Stimulated activated CD8-positive, alpha-beta memory T cell treated with anti-CD3 and anti-CD28 coated beads, Interleukin-12 subunit alpha, Interleukin-12 subunit beta, amount 100 ng/mL, for 4 hours (primary cell): ENCODE measurements at places on chromosomes 2 and 18.

DNA sequence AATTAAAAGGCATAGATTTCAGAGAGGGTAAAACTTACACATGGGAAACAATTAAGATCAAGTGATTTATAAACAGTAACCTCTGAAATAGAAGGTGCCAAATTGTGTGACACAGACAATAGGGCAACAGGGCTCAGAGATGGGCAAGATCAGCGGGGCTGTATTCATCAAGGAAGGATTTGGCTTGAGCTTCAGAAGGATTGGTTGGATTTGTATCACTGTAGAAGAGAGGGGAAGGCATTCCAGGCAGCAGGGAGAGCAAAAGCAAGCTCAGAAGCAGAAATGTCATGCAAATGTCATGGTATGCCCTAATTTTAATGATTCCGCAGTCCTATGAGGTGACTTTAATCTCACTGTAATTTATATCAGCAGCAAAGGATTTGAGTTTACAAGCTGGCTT, 415.0 kb upstream of the NRP2 start:
- no peak for DNase-seq

DNA sequence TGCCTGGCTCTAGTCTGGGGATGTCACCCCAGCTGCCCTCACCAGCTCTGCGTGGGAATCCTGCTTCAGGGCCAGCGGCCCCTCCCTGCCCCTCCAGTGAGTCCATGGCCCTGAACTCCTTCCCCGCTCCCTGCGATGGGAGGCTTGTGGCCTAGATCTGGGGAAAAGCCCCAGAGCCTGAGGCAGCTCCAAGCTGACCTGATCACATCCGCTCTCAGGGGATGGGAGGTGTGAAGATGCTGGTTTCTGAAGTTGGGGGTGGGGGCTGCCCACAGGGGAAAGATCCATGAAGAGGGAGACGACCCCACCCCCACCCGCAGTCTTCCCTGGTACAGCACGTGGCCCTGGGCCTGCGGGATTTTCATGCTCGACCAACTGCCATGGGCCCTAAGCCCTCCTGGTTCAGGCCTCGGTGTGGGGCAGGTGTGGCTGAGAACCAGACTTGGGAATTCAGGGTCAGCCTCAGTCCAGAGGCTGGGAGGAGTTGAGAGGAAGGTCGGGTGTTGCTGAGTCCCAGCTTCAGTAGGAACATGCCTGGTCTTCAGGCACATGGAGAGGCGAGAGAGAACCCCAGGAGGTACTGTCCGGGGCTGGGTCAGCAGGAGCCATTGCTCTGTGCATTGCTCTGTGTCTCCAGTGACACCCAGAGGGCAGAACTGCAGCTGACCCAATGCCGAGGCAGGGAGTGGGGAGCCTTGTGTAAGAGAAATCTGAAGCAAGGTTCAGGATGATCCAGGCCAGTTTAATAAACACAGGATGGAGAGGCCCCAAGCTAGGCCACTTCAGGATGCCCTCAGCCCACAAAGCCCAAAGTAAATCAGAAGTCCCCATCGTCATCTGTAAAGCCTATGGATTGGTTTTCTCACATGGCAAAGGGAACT, 115.1 kb downstream of the CAPN13 start:
- DNase-seq = no peak

DNA sequence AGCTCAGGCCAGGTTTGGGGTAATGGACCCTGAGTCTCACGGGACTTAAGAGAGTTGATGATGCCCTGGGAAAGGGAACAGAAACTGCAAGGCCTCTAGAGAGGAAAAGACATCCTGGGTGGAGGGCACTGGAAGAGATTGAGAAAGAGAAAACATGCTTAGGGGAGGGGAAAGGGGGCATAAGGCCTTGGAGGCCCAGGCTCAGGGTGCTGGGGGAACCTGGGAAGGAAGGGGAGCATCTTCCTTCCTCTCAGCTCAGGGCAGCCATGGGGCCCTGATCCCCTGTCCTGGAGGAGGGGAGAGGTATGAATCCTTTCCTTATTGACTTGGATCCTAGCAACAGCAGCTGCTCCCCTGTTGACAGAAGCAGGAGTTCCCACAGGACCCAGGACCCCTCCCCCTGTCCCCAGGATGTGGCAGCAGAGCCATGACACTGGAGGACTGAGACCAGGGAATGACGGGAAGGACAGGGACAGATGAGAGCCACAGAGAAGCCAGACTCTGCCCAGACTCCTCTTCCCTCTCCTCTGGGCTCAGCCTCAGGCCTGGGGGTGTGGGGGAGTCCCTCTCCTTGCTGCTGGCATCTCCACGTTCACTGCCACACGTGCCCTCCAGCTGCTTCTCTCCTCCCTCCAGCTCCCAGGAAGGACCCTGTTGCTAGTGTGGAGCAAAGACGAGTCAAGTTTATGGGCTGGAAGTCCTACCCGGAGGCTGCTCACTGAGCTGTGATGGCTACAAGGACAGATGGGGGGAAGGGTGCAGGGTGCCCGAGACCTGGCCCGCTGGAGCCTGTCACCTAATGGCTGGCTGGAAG, 815 bp downstream of the GPBAR1 start:
- DNase-seq = no peak

DNA sequence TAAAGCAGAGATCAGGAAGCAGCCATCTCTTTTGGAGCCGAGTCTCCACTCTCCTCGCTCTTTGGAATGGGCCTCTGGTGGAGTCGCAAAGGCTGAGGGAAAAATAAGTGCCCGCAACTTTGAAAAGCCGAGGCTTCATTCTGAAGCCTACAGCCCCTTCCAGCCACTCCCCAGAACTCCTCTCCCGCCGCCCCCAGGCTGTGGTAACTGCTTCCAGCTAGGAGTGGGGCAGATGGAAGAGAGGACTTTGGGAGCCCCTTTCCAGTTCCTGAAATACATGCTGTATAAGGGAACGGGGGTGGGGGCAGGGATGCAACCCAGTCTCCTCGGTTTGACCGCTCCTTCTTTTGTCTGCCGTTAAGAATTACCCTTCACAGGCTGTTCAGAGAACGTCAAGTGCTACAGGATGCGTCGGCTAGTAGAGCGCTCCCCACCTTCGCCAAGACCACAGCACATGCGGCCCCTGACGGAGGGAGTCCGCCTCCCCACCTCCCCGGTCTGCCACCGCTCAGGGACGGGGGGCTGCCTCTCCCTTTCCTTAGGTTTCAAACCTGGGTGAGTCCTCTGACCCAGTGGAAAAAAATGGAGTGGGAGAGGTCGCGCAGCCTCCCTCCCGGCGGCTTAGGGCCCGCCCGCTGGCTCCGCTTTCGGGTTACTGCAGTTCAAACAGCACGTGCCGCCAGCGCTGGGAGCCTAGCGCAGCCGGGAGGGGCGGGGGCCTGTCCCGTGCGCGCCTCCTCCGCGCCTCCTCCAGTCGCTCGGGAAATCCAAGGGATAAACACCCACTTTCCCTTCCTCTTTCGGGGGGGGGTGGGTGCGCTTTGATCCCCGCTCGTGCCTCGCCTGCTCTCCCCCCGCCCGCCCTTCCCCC, 4.9 kb downstream of the CYP26B1 start:
- no peak for DNase-seq

GRCh38 chr2:99027856-99028255, 91.8 kb upstream of the CRACDL start:
- DNase-seq = no peak

DNA sequence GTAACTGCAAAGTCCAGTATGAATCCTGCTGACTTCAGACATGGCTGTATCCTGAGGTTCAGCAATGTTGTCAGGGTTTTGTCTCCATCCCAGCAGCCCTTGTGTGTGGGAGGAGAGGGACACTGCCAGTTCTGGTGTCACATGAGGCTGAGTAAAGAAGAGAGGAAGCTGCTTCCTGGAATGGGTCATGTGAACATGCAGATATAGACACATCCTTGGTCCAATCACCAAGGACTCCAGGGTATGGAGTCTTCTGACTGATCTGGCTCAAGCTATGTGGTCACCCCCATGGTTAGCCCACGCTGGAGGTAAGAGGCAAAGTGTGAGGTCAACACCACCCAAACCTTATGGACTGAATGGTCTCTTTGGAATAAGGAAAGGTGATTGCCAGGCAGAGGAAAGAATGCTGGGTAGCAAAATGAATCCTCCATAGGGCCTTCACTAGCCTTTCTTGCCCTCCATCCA, 134.4 kb upstream of the SLC1A4 start:
- DNase-seq = no peak

DNA sequence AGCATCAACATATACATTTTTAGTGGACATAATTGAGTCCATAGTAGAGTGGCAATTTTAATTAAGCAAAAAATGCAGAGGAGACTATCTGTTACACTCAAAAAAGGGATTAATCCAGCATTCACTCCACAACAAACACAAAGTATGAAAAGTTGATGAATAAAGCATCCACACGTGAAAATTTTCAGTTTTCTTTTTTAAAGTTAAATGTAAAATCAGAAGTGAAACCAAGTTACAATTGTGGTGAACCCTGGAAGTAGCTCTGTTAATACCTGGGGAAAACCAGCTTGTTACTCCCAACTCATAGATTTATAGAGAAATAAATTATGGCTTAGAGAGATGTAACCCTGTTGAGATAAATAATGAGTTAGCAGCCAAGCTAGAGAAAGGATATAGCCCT, 807.8 kb downstream of the TRIB2 start:
- no peak for DNase-seq

DNA sequence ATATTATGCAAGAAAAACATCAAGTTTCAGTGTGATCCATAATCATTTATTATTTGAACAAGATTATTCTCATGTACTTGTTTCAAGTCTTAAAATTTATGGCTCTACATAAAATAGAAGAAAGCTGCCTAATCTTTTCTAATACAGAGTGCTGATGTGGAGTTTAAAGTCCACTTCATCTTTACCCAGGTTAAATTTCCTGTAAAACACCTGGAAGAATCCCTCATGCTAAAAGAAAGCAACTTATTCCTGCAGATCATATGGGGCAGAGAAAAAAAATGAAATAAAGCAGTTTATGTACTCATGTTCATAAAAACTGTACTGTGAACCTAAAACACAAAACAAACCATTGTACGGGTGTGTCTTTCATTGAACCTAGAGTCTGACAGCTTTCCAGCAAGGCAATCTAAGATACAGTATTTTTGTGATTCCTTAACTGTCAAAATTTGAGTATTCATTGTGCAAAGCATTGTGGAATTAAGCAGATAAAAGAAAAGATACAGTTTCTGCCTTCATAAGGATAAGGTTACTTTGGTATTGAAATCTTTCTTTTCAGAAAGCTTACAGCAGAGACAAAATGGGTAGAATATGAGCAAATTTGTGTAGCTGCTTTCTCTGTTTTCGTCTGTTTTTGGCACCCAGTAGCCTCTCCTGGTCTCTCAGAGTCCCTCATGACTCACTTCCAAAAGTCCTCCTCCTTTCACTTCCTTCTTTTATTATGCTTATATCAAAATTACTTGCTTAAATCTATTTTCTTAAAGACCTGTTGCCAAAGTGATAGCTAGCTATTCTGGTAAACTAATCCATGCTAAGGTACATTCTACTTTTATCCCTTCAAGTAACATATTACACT, 26.9 kb upstream of the GLS start:
- DNase-seq = no peak

GRCh38 chr2:188294352-188294926, 2.8 kb downstream of the GULP1 start:
- no peak for DNase-seq

DNA sequence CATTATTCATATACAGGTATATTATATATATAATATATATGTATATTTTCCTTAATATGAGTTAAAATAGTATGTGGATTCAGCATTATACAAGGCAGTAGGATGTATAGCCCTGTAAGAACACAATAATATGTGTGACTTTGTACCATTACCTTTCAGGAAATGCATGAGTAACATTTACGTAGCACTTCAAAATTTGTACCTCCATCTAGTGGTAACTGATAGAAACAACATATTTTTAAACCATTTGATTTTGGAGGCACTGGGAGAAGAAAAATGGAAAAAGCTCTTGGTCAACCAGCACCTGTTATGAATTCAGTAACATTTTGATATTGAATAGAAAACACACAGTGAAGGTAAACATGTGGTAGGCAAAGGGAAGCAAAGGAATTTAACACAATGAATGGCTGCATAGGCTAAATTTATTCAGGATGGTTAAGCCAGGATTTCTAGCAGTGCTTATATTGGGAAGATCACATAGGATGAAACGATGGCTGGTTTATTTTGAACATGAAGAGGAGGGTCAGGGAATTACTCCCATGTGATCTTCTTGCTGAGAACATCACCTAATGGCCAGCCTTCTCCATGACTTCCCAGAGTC, 565.5 kb downstream of the CCDC85A start:
- no peak for DNase-seq

GRCh38 chr18:35716169-35716831, 134.8 kb downstream of the GALNT1 start:
- no peak for DNase-seq

GRCh38 chr2:120289221-120289906, 36.7 kb downstream of the RALB start:
- DNase-seq = no peak

DNA sequence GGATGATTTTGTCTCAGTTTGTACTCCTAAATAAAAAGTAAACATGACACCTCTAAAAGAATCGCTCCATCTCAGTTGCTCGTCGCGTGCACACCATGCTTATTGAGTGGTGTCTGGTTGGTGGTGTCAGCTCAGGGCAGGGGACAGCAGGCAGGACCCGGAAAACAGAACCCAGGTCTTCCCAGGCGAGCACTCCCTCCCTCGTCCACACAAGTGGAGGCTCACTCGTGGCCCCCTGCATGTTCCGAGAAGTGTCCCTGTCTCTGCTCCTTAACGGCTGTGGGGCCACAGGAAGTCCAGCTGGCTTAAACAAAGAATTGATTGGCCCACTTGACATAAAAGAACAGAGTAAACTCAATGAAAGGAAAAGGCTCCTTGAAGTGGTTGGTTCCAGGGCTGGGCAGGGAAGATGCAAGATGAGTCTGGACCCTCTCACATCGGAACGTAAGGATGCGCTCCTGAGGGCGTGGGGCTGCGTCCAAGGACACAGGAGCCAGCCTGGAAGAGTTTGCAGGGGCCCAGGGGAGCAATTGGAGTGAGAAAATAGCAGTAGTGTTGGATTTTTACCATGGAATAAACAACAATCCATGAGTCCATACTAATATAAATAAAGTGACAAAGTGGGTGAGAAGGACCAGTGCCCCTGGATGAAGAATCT, 13.1 kb upstream of the CNDP1 start:
- DNase-seq = no peak

GRCh38 chr18:11861583-11862288, 10.5 kb downstream of the CHMP1B start:
- DNase-seq = no peak

- DNase-seq = no peak
These were observed 27.0 kb downstream of the ENOSF1 start for GRCh38 chr18:685438-685837.

DNA sequence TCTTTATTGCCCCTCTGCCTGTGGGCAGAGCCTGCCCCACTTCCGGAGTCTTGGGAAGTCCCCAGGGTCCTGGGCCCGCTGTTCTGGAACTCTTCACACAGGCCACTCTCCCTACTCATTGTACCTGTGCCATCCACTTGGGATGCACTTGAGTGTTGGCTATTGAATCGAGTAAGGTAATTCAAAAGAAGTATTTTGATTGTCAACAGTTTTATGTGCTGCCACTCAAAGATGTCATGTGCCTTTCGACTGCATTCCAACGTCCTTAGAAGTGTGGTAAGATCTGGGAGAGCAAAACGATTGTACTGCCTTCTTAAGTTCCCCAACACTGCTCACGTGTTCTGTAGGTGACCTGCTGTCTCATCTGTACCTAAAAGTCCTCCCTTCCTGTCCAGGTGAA, 77.0 kb upstream of the SMIM21 start:
- DNase-seq = no peak
